HuH-7 (cell line): ENCODE measurements at places on chromosomes 2 and 18.
A peak's percentile ranks its signal among the peaks of the same experiment; 100 is the strongest.

- DNase-seq = no peak
These were observed 243.4 kb downstream of the SLC8A1 start for GRCh38 chr2:40208463-40208862.

GRCh38 chr18:32351032-32351431, 119.7 kb downstream of the GAREM1 start:
- no peak for DNase-seq

GRCh38 chr18:3079653-3080052, 66.7 kb upstream of the LPIN2 start:
- DNase-seq = no peak

- no peak for DNase-seq
These were observed 294.6 kb upstream of the SESTD1 start for GRCh38 chr2:179559108-179559806.

DNA sequence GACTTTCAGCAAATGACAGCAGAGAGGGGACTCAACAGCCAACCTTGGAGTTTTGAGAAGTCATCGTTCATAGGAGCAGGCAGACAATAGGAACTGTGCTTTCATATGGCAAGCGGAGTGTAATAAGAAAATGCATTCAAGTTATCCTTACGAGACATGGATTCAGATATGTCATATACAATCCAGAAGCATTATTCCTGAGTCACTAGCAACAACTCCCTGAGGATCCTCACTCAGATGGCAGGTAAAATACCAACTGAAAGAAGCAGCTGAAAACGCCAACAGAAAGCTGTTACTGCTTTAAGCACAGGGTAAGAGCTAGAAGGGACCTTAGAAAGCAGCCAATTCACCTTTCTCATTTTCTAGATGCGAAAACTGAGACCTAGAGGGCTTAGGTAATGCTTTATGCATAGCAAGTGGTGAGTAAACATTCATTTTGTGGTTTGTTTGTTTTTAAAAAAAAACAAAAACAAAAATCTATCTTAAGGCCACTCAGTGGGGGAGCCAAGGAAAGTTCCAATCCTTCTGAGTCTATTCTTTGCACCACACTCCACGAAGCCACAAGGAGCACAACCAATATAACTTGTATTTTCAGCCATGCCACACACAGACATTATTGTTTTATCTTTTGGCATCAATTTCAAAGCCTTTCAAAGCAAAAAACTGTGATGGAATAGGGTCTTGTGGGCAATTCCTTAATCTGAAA, 89.1 kb upstream of the RIOK3 start:
- DNase-seq = no peak

DNA sequence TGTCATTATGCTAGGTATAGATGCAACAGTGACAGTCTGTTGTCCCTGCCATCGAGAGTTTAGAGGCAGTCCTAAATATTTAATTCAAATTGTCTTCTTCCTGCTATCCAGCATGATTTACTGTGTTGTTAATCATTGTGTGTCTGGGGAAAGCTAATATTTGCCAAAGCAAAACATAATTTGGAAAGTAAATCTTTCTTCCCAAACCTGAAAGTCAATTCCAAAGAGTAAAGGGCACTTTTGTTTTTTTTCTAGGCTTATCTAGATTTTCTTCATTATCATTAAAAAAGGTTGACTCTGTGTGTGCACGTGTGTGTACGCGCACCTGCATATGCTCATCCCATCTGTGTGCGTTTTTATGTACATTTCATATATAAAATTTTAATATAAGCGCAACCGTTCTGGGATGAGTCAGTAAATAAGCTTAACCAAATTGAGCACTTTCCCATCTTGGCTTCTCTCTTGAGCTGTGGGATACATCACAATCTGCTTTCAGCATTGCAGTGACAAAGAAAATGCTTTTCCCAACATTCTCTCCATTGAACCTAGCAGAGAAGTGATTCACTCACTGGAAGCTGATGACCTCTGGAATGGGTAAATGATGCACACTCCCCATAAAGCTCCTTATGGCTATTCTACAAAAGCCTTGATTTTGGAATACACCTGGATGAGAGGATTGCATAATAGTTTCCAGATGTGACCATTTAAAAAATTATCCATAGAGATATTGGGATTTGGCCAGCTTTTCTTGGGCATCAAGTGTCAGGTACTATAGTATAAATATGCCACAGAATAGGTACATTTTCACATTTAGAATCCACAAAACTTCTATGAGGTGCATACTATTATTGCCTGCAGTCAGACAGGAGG, 488.4 kb downstream of the ADCYAP1 start:
- peak; percentile 9 for DNase-seq

- peak; percentile 41 for DNase-seq
These were observed 27.2 kb downstream of the EIF2AK3 start for GRCh38 chr2:88600038-88600465.

DNA sequence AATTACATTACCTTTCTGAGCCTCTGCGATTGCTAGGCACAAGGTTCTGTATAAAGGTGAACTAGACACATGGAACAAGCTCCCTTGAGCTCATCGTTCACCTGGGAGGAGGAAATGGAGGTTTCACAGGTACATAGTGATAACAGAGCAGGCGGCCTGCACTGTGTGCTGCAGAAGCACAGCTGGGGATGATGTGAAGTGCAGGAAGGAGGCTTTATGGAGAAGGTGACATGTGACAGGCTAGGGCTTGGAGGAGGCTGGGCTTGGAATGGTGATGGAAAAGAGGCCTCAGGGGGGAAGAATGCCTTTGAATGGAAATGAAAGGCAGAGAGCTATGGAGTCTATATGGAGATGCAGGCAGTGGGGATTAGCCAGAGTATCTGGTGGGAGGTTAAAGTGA, 22.9 kb downstream of the MARCHF4 start:
- DNase-seq = no peak

DNA sequence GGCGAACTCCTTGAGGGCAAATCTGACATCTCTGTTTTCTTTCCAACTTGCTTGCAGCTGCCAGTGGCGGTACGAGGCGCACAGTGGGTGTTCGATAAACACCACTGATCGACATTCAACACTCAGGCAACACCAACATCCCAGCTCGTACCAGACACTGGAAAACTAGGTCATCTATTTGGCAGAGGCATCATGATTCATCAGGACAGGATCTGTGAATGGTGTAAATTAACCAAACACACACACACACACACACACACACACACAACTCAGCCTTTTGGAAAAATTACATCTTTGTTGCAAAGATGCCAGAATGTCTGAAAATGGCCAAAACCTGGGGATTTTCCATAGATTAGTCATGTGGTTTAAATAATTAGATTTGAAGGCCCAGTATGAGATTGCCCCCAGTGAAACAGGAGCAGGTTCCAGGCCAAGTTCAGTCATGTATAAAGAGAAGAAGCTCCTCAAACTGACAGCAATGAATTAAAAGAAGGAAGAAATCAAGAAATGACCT, 150.5 kb upstream of the NCKAP5 start:
- no peak for DNase-seq

GRCh38 chr2:228681426-228681825, 499.9 kb upstream of the SPHKAP start:
- no peak for DNase-seq

DNA sequence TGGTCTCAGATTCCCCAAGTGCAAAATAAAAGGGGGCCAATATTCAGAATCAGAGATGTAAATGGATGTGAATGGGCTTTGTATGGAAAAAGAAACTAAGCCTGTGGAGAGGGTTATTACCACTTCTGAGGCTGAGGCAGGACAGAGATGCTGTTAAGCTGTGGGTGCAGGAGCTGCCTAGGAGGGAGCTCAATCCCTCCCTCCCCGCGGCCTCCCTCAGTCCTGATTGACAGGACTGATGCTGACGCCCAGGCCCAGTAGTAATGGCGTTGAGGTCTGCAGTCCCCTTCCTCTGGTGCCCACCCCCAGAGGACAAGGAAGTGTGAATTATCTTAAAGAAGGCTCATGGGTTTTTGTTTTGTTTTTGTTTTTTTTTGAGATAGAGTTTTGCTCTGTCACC, 40.4 kb downstream of the PSD4 start:
- DNase-seq = no peak

- no peak for DNase-seq
These were observed 23.9 kb downstream of the COL4A3 start for GRCh38 chr2:227188292-227188691.

DNA sequence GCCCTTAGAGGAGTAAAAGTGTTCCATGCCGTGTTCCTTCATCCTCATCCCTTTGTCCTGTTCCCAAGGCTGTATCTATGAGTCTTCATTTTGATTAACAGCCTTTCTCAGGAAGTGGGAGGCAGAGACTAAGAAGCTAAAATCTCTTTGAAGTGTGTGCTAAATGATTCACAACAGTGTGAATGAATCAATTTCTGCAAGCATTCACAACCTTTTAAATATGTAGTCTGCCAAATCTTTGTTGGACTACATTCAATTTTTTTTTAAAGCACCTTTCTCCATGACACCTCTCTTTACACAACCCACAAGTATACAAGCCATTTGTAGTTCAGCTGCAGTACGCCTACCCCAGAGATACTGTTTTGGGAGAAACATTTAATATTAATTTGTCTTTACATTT, 408.6 kb upstream of the FANCL start:
- DNase-seq = no peak

DNA sequence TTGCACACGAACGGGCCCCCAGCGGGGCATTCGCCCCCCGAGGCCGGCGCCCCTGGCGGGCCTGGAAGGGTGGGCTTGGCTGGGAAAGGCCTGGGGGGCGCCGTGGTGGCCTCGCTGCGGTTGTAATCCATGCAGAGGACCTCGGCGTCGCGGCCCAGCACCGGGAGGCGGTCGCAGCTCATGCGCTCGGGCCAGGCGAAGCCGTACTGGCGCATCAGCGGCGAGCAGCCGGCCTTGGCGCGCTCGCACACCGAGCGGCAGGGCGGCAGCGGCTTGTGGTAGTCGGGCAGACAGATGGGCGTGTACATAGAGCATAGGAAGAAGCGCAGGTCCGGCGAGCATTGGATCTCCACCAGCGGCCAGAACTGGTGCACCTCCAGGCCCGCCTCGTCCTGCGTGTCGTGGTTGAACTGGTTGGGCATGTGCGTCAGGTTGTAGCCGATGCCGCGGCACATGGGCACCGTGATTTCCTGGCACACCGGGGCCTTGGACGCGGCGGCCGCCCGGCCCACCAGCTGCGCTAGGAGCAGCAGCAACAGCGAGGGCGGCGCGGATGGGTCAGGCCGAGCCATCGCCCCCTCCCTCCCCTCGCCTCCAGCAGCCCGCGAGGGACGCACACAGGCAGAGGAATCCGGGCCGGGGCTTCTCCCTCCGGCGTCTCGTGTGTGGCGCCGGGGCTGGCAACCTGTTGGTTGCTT, 1.4 kb downstream of the FZD5 start:
- no peak for DNase-seq

DNA sequence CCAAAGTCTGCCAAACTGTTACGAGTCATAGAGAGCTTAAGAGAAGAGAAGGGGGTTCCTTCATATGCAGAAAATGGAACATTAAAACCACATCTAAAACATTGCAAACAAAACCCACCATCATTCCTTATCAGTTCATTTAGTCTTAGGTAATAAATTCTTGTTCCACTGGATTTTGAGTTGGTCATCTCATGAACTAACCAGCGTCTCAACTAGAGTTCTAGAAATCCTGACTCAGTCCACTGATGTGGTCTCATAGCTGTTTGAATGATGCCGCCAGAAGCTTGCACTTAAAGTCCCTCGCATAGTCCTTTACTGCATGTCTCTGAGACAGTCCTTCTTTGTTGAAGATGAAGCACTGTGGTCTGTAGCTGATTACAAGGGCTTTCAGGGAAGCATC, 15.0 kb upstream of the CAB39 start:
- no peak for DNase-seq

GRCh38 chr2:235824331-235824730, 330.5 kb downstream of the AGAP1 start:
- DNase-seq = no peak

- DNase-seq = no peak
These were observed 19.5 kb downstream of the GPR45 start for GRCh38 chr2:105261061-105261460.

DNA sequence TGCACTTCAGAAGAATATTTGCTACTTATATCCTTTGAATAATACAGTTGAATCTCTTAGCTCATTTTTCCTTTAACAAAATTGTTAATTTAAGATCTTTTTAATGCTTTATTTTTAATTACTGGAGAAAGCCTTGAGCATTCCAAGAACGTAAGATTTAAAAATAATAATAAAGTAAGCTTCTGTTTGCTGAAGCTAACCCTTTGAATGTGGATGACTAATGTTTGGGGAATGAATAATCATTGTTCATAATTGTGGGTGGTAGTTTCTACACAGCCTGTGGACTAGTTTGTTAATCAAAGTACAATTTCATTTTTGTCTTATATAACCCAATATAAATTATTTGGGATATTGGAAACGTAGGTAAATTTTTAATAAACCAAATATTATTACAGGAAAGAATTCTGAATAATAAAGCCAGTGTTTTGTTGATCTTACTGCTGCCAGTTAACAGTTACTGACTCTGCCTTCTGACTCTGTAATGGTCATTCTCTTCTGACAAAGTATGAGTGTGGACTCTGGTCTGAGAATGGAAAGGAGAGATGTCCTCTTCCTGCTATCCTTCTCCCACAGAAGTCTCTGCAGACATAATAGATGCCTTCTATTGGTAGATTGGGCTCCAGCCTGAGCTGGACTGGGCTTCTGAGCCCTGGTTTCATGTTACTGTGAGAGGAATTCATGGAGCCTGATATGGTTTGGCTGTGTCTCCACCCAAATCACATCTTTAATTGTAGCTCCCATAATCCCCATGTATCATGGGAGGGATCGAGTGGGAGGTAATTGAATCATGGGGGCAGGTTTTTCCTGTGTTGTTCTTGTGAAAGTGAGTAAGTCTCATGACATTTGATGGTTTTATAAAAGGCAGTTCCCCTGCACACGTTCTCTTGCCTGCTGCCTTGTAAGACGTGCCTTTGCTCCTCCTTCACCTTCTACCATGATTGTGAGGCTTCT, 292.7 kb upstream of the SLC39A10 start:
- no peak for DNase-seq

- DNase-seq = no peak
These were observed 16.9 kb upstream of the PAIP2B start for GRCh38 chr2:71243634-71244301.
